ENCODE measurements at places on chromosomes 5 and 9.

DNA sequence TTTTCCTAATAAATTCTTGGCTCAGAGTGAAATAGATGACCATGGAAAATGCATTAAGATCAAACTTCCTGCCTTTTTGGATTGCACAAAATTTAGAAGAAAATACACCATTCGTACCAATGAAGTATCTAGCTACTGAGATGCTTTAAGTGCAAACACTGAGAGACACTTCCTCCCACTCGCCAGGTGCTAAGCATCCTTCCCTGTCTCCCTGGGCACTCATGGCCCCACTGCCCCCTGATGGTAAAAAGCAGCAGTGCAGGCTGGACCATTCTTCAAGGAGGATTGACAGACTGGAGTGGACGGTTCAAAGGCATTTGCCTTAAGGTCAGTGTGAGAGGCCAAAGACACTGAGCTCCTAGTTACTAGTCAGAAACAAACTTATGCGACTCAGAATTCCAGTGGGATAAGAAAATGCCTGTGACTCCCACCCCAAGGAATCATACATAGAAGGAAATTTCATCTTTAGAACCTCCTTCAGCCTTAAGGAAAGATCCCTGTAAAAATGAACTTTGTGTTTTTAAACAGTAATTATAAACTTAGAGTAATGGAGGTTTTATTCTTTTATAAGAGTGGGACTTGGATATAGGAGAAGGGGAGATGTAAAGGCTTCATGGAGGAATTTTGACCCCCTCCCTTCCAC lies 86.0 kb upstream of the SLC30A5 start:
- no peak for DNase-seq

- no peak for DNase-seq
Observed at GRCh38 chr9:135797507-135798262, 95.7 kb downstream of the KCNT1 start.

- no peak for DNase-seq
Observed at GRCh38 chr5:68187268-68188055, 28.1 kb upstream of the PIK3R1 start.

DNA sequence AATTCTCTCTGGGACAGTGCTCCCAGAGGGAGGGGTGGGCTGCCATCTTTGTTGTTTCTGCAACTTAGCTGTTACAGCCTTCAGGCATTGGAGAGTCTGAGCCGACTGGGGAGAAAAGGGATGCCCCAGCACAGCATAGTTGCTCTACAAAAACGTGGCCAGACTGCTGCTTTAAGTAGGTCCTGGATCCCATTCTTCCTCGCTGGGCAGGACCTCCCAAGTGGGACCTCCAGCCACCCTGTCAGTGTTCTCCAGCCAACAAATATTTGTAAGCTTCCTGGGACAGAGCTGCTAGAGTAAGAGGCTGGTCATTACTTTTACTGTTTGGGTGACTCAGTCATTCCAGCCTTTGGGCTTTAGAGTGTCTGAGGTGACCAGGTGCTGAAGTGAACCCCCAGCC lies 292.7 kb upstream of the NREP start:
- no peak for DNase-seq

DNA sequence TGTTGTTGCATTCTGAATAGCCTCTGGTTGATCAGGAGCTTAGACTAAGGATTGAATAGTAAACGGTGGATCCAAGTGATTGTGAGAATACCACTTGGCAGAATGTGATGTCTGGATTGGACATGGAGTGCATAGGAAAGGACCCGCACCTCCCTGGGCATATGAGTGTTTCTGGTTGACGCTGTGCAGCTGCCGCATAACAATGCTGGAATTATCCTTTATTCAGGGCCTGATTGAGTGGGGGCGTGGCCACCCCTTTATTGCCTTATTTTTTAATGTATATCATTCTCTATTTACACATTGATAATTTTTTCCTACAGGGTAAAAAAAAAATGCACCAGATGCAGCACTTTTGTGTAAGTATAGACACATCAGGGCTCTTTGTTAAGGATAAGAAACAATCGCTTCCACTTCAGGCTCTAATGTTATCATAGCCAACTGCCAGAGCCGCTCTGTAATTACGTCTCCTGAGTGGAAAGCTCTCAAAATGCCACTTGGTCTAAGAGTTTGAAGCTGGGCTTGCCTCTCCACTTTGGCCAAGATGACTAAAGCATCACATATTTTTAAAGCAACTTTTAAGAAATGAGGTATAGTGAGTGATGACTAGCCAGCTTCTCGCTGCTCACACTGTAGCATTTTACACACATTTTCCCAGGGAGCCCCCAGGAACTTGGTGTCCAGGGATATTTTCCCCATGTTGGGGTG lies 5.7 kb downstream of the FGD3 start:
- no peak for DNase-seq

DNA sequence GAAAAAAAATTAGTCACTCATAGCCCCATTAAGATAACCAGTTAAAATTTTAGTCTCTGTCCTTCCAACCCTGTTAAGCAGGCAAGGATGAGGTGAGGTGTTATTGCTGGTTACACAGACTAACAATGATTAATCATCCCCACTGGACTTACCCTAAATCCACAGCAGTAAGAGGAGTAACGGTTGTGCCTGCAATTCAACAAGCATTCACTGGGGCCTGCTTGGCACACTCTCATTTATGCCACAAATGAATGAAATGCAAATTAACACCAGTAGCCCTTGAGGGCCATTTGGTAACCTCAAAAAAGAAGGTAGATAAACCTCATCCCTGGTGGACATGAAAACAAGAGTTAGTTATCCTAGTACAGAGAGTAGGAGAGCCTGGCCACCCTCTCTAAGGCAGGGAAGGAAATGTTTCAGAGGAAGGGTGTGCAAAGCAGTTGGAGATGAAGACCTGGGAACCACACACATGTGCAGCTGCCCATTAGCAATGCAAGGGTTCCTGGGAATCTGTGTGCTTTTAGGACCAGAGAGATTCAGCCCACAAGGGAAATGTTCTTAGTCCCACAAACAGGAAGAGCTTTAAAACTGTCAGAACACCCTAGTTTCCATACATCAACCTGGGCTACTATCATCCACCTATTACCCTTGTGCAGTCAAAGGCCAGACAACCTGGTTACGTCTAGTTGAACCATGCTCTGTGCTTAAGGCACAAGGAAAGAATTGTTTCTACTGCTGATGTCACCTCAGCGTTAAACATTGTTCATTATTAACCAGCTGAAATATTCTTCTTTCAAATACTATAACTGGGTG lies 7.7 kb downstream of the LHFPL2 start:
- no peak for DNase-seq

- DNase-seq = no peak
Observed at GRCh38 chr5:179187681-179188575, 127.8 kb downstream of the ZNF354C start.

All from retinal pigment epithelial cell (primary cell).